ENCODE measurements at places on chromosomes 13 and 19. TPM values are rescaled to one million over a fixed set of nuclear protein-coding genes. Genes with fewer than 3 reads are reported as not detected.

DNA sequence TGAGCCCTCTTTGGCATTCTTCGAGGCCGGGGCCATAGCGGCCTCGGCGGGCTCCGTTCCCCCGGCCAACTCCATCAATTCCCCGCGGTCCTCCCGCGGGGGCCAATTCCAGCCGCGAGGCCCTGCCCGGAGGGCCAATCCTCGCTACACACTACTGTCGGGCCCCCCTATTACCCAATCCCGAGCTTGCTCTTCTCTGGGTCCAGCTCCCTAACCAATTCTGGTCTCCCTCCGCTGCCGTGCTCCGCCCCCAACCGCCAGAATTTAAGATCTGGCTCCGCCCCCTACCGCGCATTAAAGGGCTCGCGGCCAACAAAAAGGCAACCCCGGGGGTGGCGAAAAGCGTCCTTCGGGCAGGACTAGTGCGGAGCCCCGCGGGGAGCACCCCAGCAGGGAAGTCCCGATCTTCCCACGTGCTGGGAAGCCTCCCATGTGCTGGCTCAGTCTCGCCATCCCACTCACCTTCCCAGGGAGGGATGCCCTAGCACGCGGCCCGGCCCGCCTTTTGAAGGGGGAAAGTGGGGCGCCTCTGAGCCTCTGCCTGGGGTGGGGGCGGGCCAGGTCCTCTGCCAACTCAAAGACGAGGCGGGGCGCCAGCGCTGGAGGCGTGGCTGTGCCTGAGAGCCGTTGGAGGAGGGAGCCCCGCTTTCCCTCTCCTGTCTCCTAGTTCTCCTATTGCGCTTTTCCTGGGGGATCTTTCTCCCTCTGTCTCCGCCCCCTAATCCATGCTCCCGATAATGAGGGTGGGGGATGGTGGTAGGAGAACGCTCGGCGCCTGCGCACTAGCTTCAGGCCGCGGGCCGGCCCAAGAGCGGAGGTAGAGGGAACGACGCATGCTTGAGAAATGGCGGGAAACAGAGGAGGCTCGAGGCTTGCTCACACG, 3.5 kb downstream of the LIPE start:
- DNase-seq: peak; percentile 95

- DNase-seq: no peak
Observed at GRCh38 chr19:38213911-38214625, 10.0 kb downstream of the DPF1 start.

GRCh38 chr13:72726726-72727416, 558 bp downstream of the MZT1 start:
- DNase-seq: no peak

- no peak for DNase-seq
Observed at GRCh38 chr19:661427-662196, 1.4 kb downstream of the RNF126 start.

C19orf12 gene
- total RNA-seq: 148 TPM

GRCh38 chr13:47929156-47929555, 71.9 kb downstream of the SUCLA2 start:
- no peak for DNase-seq

DNA sequence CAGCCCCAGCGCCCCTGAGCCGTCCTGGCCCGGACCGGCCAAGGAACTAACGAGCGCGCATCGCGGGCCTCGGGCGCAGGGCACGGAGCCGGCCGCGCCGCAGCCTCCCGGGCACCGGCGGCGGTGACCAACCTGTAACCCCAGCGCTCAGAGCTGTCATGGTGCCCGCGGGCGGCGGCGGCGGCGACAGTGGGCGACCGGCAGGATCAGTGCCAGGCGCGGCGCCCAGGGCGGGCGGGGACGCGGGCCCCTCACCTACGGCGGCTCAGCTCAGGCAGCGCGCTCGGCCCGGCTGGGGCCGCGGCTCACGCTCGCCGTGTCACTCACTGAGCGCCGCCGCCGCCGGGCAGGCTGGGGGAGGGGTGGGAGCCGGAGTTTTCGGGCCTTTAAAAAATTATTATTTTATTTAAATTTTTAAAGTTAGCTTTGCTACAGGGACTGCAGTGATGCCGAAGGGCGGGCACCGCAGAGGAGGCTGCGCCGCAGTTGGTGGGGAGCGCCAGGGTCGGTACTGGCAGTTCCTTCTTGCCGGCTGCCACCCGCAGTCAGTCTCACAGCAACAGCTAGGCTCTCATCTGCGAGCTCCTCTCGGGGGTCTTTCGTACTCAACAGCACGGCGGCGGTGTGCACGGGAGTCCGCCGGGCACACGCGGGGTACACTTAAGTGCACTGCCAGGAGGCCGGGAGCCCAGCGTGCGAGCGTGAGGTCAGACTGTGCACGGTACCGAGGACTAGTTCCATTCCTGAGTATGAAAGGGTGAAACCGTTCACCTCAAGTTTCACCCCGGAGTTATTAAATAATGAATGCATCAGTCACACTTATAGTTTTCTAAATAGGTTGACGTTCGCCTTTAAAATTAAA, at the start of gene NALCN:
Gene NALCN, minus strand, starts transcription at position 328 of the 862 bp plus-strand sequence. CDS start 17,382 bp downstream, outside the sequence.
- no peak for DNase-seq

- DNase-seq: no peak
Observed at GRCh38 chr13:85283408-85283807, 515.8 kb downstream of the SLITRK6 start.

DNA sequence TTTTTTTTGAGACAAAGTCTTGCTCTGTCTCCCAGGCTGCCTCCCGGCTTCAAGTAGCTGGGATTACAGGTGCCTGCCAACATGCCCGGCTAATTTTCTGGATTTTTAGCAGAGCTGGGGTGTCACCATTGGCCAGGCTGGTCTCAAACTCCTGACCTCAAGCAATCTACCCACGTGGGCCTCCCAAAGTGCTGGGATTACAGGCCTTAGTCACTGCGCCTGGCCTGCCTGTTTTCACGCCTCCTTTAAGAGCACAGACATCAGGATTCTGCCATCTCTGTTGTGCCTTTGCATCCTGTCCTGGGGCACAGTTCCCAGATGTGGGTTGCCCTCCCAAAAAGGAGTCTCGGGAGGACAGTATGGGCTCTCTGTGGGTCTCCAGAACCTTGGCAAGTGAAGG, 2.5 kb upstream of the PRAM1 start:
- DNase-seq: no peak

Data from mesenteric fat pad (tissue), 1 donor.